ENCODE measurements at places on chromosomes 6 and 20. TPM values are rescaled to one million over a fixed set of nuclear protein-coding genes. Genes with fewer than 3 reads are reported as not detected.

- DNase-seq, result no peak
These were observed 93.6 kb downstream of the STXBP5 start for GRCh38 chr6:147297663-147298316.

GRCh38 chr20:51725584-51726176, 42.5 kb downstream of the ATP9A start:
- DNase-seq, result no peak

DNA sequence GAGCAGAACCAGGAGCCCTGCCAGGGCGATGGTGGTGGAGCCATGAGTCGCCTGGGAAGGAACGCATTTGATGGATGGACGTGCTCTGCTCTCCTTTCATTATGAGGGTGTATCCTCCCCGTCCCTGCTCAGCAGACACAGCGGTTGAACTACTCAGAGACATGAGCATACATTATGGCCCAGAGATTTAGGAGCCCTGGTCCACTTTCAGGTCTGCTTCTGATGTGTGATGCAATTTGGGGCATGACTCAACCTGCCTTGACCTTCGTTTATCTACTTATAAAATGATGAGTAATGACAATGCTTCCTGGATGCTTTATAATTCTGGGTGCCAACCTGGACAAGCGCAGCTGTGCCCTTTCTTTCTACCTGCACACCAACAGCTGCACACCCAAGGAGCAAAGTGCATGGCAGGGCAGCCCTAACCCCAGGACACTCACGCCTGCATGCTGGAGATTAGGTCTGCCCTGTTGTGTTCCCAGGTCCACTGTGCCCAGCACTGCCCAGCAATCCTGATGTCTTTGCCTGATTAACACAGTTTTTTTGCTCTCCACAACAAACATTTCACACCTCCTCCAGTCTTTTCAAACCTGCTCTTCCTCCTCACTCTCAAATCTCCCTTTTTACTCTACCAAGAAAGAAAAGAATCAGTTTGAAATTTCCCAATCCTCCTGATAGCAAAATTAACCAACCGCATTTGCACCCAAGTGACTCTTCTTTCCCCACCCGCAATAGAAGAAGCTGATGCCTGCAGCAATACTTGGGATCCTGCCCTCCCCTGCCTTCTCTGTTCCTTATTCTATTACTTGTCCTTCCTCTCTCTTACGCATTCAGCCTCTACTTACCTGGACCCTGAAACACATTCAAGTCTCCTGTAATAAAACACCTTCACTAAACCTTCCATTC, 81.2 kb downstream of the EZR start:
- DNase-seq, result no peak

GRCh38 chr6:27908017-27908416, 4.2 kb downstream of the OR2B2 start:
- DNase-seq, result no peak

GRCh38 chr6:130903602-130904001, 76.4 kb downstream of the SMLR1 start:
- DNase-seq, result no peak

- DNase-seq, result peak; percentile 80
These were observed 103.7 kb downstream of the TOX2 start for GRCh38 chr20:44018259-44018941.

DNA sequence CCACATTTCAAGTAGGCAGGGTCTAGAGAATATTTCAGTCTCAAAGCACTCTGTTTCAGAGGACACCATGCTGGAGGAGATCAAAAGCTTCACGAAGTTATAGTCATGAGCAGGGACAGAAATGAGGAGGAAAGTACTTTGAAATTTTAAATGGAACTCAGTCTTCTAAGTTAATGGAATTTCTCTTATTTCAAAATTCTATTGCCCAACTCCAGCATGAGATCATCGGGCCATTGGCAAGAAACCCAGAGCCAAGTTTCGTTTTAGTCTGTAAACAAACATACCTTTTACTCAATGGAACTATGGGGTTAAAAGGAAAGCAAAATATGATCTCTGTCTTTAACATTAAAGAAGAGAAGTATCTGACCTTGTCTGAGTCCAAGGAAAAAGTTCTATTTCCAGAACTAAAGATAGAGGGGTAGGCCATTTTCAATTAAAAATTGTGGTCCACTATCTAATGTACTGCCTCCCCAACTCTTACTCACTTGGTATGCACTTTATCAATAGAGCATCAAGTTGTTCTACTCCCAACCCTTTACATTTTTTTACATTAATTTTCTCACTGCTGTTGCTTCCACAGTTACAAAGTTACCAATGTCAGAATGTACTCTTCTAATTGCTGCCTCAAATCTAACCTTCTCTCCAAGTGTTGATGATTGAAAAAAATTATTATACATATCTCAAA, 235.3 kb upstream of the NRSN1 start:
- no peak for DNase-seq

DNA sequence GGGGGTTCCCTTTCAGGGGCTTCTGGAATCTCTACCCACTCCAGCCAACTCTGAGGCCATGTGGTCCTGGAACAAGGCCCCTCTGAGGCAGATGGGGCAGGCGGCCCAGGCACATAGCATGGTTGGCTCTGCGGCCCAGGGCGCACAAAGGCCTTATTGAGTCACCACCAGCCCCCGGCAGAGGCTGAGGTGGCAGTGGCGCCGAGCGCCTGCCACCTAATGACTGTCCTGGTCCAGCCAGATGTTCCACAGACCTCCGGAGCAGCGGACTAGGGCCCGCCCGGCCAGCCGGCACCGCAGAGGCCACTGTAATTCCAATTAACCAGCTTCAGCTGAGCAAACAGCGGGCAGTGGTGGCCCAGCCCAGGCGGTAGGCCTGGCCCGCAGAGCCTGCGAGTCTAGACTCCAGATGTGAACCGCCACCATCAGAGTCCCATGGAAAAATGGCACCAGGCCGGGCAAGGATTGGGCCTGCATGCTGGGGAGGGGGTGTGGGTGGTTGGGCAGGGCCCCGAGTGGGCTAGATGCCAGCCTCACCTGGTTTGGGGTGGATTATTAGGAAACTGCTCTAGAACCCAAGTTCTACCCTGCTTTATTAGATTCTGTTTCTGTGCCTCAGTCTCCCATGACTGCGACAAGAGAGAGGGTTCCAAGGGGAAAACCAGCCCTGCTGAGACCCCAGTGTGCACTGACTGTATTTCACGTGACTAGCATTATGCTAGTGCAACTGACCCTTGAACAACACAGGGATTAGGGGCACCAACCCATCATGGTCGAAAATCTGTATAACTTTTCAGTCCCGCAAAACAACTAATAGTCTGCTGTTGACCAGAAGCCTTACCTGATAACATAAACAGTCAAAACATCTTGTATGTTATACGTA, 34.1 kb upstream of the ID1 start:
- no peak for DNase-seq

GRCh38 chr20:61755971-61756845, 309.5 kb downstream of the TAF4 start:
- DNase-seq, result no peak

DNA sequence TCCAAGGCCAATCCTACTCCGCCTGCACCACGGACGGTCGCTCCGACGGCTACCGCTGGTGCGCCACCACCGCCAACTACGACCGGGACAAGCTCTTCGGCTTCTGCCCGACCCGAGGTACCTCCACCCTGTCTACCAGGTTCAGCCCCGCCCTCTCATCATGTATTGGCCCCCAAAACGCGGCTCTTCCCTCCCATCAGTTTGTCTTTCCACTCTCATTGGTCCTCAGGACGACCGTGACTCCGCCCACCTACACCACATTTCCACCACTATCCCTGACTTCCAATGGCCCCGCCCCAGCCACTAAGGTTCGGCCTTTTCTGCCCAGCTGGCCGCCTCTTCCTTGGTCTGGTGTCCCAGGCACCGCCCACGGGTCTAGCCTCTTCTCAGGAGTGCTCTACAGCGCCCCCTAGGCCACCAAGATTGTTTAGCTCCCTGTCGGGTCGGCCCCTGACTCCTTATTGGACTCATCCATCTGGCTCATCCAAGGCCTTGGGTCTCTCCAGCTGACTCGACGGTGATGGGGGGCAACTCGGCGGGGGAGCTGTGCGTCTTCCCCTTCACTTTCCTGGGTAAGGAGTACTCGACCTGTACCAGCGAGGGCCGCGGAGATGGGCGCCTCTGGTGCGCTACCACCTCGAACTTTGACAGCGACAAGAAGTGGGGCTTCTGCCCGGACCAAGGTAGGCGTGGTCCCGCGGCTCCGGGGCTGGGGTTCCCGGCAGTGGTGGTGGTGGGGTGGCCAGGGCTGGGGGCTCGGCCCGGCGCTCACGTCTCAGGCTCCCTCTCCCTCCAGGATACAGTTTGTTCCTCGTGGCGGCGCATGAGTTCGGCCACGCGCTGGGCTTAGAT, 3.1 kb downstream of the MMP9 start:
- DNase-seq, result peak; percentile 83

- no peak for DNase-seq
These were observed 1.7 kb downstream of the CNKSR3 start for GRCh38 chr6:154508573-154509375.

GRCh38 chr6:158640519-158640918, 4.0 kb downstream of the DYNLT1 start:
- peak; percentile 20 for DNase-seq

- peak; percentile 95 for DNase-seq
These were observed 9.9 kb upstream of the HLA-B start for GRCh38 chr6:31366693-31367470.

DNA sequence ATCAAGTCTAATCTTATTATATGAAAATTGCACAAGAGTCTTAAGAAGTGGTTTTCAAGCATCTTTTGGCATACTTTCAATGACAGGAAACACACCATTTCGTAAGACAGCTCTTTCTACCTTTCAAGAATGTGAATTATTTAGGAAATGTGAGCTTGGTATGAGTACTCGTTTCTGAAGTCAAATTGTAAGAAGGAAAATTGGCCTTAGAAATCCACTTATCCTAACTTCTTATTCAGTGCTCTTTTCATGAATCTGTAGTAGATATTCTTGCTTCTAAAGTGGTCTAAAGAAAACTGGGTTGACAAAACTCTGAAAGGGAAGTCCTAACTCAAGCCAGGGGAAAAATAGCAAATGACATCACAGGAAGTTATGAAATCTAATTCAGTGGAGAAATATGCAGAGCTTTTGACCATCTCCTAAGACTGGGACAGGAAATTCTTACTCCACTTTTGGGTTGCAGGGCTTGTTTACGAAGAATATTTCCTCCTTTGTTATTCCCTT, 38.5 kb upstream of the OGFRL1 start:
- no peak for DNase-seq

GRCh38 chr6:104625536-104625935, 234.2 kb downstream of the HACE1 start:
- no peak for DNase-seq

GRCh38 chr6:46655803-46656202, 3.0 kb downstream of the SLC25A27 start:
- no peak for DNase-seq

DNA sequence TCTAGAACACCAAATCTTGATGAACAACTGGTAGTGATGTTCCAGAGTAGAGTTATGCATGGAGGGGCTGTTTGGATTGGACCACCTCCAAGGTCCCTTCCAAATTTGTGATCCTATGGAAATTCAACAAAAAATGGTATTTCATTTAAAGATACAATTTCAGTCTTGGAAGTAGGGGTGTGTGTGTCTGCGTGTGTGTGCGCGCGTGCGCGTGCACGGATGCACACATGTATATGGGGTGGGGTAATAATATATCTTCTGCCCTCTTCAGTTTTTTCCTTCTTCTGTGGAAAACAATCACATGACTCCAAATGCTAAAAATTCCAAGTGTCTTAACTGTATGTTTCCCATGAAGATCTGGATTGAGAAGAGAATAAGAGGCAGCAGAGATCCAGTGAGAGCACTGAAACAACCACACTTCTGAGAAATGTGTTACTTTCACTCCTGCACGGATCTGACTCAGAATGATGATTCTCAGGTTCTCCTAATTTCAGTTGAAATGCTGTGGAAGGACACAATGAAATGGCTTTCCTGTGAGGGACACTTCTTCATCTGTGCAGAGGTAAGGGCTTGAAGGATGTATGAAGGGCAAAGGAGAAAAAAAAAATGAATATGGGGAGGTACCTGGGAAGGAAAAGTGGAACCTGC, 10.6 kb upstream of the IL17F start:
- no peak for DNase-seq

The PLN gene
- 5.8 TPM for total RNA-seq

The PROKR2 gene
- total RNA-seq, result not detected

The C20orf144 gene
- total RNA-seq, result 0.23 TPM

The MOG gene
- not detected for total RNA-seq

The TOMM6 gene
- total RNA-seq, result 138 TPM

The MLN gene
- total RNA-seq, result not detected

The SOX4 gene
- 20.0 TPM for total RNA-seq

The HLA-DOA gene
- 25.2 TPM for total RNA-seq

The CALHM4 gene
- total RNA-seq, result not detected

The FAM110A gene
- total RNA-seq, result 16.8 TPM

The VSX1 gene
- not detected for total RNA-seq
